ENCODE measurements at places on chromosomes 5 and 9.

- no peak for DNase-seq
Observed at GRCh38 chr9:98142925-98143481, 24.0 kb upstream of the TRIM14 start.

- DNase-seq, result no peak
Observed at GRCh38 chr9:96442491-96442890, 7.5 kb upstream of the HABP4 start.

GRCh38 chr5:16585041-16585667 is 31.6 kb downstream of the RETREG1 start:
- no peak for DNase-seq

DNA sequence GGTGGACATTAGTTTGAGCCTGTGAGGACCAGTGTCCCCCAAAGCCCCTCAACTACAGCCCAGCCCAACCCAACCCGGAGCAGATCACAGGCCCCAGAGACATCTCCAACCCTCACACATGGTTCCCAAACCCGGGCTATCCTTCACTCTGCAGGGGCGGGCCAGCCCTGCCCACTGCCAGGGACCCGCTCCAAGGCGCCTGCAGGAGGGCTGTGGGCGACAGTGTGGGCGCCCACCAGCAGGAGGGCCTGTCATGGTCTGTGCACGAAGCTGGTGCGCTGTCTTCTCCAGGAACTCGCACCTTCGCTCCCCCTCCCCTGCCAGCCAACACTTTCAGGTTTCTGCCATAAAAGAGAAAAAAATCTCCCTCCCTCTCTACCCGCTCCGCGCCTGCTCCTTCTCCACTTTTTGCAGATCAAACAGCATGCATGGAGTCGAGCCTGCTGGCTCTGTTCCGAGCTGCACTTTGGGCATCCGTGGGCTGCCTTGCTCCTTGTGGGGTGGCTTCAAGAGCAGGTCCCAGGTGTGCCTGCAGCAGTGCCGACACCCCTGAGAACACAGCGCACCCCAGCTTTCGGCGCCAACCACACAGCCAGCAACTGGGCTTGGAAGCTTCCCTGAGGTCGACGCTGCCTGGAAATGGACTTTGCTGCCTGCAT is 133.7 kb upstream of the PPP1R26 start:
- DNase-seq, result no peak

GRCh38 chr9:68995776-68996175 is 18.1 kb downstream of the PRKACG start:
- DNase-seq, result no peak

GRCh38 chr9:92736563-92737215 is 27.9 kb downstream of the BICD2 start:
- DNase-seq, result no peak

DNA sequence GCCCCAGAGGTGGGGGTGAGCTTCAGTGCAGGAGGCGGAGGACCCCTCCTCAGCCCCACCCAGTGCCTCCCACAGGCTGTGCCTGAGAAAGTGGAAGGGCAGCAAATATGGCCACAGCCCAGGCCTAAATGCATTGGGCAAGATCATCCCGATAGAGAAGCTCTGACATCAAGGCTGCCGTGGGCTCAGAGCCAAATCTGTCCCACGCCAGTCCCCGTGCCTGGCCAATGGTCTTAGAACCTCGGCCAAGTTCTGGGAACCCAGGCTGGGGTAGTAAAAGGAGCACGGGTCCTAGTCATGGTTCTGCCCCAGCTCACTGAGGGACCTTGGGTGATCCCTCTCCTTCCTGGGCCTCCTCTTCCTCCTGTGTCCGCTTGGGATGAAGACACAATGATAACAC is 27.7 kb upstream of the TNIP1 start:
- no peak for DNase-seq

- DNase-seq, result no peak
Observed at GRCh38 chr5:1786621-1787471, 12.8 kb downstream of the MRPL36 start.

DNA sequence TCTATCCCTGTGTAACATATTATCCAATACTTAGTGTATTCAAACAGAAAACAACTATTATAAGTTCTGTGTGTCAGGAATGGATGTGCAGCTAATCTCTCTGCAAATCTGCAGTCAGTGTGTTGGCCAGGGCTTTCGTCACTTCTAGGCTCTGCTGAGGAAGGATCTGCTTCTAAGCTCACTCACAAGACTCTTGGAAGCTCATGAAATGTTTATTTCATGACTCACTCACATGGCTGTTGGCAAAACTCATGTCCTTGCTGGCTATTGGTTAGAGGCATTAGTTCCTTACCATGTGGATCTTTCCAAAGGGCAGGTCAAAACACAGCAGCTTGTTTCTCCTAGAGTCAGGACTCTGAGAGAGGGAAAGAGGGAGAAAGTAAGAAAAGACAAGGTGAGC is 367.4 kb upstream of the SMARCA2 start:
- no peak for DNase-seq

GRCh38 chr9:124788542-124789217 is 11.7 kb downstream of the OLFML2A start:
- DNase-seq, result no peak

GRCh38 chr9:123375469-123376132 is 19.6 kb downstream of the CRB2 start:
- DNase-seq, result no peak

DNA sequence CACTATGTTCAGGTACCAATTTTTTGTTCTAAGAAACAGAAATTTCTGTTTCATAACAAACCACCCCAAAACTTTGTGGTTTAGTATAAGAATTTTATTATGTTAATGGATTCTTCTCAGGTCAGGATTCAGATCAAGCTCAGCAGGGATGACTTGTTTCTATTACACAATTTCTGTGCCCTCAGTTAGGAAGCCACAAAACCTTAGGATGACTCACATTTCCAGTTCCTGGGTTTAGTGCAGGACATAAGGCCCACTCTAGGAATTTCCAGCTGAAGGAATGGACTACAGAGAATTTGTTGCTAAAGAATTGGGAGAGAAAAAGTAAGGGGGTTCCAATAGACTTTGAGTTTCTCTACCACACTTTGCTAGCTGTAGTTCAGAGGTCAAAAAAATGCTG is 629.3 kb downstream of the ANXA1 start:
- DNase-seq, result no peak

- no peak for DNase-seq
Observed at GRCh38 chr5:163916861-163917260, 411.4 kb downstream of the MAT2B start.

All from stimulated activated CD8-positive, alpha-beta memory T cell treated with anti-CD3 and anti-CD28 coated beads, Interleukin-7, amount 100 ng/mL, for 48 hours (primary cell).